ENCODE measurements at places on chromosomes 5 and 9. TPM values are rescaled to one million over a fixed set of nuclear protein-coding genes. Genes with fewer than 3 reads are reported as not detected.
A peak's percentile ranks its signal among the peaks of the same experiment; 100 is the strongest.

The ALDOB gene
- not detected for total RNA-seq

The JAKMIP2 gene
- total RNA-seq: 2.0 TPM

DNA sequence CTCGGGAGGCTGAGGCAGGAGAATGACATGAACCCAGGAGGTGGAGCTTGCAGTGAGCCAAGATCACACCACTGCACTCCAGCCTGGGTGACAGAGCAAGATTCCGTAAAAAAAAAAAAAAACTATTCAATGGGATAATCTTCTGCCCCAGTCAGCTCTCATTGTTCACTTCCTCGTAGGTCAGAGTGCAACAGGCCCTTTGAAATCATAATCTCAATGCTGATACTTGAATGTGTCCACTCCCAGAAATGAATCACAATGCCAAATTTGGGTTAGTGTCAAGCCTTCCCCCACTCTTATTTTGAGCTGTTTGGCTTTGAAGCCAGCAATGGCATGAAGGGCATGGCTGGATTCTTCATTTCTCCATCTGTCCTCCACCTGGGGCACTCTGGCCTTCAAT lies 610.3 kb upstream of the KLF4 start:
- no peak for DNase-seq

- no peak for DNase-seq
Observed at GRCh38 chr9:7195526-7195925, 437.8 kb downstream of the KDM4C start.

GRCh38 chr5:178455480-178455835 lies 134.7 kb downstream of the COL23A1 start:
- DNase-seq: no peak

DNA sequence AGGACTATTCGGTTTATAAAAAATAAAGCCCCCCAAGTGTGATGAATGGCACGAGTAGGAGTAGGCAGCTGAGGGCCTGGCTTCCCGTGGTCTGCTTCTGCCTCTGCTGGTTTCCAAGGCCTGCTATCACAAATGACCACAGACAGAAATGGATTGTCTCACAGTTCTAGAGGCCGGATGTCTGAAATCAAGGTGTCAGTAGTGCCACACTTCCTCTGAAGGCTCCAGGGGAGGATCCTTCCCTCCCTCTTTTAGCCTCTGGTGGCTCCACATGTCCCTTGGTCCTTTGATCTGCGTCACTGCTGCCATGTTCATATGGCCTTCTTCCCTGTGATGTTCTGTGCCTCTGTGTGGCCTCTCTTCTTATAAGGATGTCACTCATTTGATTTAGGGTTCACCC lies 15.1 kb downstream of the PRKACG start:
- DNase-seq: no peak

DNA sequence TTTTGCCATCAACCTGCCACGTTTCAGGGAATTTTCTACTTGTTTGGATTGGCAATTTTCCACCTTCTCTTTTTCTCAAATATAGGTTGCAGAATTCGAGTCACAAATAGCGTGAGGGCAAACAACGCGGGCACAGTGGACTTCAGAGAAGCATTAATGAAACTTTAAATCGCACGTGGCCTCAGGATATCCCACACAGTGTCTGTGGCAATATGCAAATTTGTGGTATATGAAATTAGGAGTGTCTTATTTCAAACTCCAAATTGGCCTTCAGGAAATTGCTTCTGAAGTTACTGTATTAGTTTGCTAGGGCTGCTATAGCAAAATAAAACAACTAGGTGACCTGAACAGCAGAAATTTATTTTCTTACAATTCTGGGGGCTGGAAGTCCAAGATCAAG lies 91.2 kb downstream of the MTRR start:
- no peak for DNase-seq

GRCh38 chr5:10563945-10564837 lies at the start of gene ANKRD33B:
TSS of gene ANKRD33B (plus strand) at chr5:10564070. CDS start at chr5:10564468, 398 bp downstream.
- peak; percentile 28 for DNase-seq

GRCh38 chr5:33043343-33043997 lies 332.3 kb downstream of the NPR3 start:
- DNase-seq: no peak
